ENCODE measurements at places on chromosomes 4 and X.

DNA sequence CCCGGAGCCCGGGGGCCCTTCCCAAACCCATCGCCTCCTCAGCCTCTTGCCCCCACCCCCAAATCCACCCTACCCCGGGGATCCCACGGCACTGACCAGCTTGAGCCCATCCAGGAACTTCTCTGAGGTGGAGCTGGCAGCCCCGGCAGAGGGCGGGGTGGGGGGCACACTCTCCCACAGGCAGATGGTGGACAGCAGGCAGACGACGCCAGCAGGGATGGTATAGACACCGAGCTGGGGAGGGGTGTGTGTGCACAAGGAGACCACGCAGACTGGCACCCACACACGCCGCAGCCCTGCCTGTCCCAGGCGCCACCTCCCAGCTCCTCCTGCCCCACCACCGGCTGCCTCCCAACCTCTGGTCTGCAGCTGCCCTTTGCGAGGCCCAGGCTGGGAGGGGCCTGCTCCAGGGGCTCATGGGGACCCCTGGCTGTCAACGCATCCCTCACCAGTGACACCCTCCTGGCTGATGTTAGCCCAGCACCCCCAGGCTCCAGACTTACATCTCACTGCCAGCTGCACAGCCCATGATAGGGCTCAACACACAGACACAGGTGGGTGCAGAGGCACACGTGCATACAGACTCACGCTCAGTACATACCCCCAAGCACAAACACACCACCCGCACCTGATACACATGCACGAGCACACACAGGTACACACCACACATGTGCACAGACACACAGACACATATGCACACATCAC lies 4.2 kb downstream of the SLC49A3 start:
- no peak for DNase-seq

DNA sequence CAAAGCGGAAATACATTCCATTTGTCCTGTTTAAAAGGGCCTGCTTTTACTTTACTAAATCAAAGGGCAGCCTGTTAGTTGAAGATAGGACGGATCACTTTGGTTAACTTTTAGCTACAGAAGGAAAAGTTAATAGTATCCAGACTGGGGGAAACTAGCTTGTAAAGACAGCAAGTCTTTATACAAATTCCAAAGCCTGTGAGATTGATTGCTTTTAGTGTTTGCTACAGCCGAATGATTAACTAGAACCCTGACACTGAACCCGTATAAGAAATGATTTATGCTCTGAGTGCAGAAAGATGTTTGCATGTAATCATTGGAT lies 93.4 kb downstream of the FRAS1 start:
- no peak for DNase-seq

- DNase-seq: no peak
These were observed 131.5 kb upstream of the LDB2 start for GRCh38 chr4:17029964-17030363.

DNA sequence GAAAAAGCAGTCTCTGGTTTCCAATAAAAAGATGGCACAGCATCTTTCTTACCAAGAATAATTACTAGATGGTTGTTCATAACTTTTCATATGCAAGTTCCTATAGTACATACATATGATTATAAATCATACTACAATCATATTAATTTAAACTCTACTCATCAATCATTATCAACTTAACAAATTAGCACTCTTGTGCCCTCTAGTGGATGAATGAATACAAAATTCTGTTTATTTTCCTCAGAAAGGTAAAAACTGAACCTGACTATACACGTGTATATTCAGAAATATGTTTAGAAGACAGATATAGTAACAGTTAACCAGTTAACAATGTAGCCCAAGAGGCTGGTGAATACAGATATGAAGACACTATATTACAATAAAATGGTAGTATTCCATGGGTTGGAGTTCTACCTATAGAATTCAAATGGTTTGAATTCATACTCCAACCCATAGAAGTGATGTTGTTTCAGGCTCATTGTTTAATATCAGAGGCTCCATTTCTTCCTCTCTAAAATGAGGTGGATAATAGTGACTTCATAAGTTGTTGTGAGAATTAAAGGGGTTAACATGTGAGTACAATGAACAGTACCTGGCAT lies 100.0 kb downstream of the ADAMTS3 start:
- no peak for DNase-seq

DNA sequence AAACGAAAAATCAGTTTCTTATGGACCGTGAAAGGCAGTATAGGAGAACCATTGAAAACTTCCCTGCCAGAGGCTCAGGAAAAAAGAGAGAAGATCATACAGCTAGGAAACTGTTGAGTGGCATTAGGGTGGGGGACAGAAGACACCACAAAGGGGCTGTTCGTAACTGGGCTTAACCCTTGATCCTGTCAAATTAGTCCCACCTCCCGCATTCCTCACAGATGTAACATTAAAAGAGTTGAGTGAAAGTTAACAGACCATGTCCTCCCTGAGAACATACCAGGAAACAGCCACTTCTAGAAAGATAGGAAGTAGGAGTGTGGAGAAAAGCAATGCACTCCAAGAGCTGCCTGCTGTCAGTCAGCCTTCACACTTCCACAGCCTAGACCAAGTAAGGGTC lies 8.7 kb downstream of the SHROOM4 start:
- DNase-seq: no peak

DNA sequence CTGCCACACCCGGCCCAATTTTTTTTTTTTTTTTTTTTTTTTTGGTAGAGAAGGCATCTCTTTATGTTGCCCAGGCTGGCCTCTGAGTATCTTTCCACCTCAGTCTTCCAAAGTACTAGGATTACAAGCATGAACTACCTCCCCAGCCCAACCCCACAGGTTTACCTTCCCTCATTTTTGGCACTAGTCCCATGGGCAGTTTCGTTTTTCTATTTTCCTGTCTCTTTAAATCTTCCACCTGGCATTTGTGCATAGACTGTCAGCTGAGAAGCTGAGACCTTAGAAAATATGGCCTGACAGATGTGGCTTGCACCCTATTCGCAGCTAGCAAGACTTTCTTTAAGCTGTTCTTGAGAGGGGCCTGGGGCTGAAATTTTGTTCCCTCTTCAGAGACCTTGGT lies 27.9 kb downstream of the TNIP2 start:
- DNase-seq: no peak

- DNase-seq: no peak
These were observed 6.2 kb downstream of the JCHAIN start for GRCh38 chr4:70660106-70660505.

DNA sequence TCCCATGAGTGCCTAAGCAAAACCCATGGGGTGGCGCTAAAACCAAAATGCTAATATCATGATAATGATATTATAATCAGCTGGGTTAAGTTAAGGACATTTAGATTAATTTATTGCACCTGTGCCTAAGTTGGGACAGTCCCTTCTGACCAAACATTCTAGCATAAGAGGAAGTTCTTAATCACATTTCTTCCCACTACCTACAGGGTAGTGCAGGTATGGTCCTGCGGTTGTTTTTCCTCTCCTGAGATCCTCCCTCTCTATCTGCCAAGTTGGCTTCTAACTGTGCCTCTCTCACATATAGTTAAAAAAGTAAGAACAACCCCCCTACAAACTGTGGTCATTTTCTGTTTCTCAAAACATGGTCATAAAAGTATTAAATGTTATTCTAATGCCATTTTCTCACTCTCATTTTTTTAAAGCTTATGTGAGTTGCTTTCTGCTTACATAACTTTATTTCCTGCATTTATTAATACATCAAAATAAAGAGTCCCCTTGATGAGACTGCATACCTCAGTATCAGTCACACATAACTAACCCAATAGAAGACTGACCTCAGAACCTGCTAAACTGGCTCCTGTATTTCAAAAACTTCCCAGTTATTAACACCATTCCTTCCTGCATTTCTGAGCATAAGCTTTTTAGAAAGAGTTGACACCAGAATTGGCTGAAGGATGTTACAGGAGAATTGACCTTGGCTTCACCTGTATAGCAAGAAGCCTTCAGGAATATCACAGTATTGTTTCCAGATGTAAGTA lies 1332.5 kb downstream of the FSTL5 start:
- DNase-seq: no peak
